MM.1S (cell line): ENCODE measurements at places on chromosomes 6 and 20.
A peak's percentile ranks its signal among the peaks of the same experiment; 100 is the strongest.

DNA sequence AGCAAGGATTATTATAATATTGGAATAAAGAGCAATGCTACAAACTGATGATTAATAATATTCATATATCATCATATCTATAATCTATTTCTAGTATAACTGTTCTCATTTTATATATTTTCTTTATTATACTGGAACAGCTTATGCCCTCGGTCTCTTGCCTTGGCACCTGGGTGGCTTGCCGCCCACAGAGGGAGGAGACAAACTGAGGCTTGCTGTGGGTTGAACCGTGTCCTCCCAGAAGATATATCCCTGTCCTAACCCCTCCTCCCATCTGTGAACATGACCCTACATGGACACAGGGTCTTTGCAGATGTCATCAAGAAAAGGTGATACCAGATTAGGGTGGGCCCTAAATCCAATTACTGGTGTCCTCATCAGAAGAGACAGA is 4.7 kb downstream of the RNASET2 start:
- no peak for DNase-seq
- H3K4me1 ChIP-seq: peaks cover 15% of the 10 kb centered on the region
- no peaks in the 10 kb centered on the region for H3K36me3 ChIP-seq
- peak overlapping the region; percentile 100; the same call in 1 of the 2 replicates for H3K27ac ChIP-seq

GRCh38 chr20:34927736-34928135 is 27.9 kb downstream of the GSS start:
- H3K4me3 ChIP-seq: no peak overlapping the region
- H3K36me3 ChIP-seq: no peaks in the 10 kb centered on the region
- 0 out of 2 replicates have a peak, but pooled peaks cover 7% of the 10 kb centered on the region for H3K4me1 ChIP-seq
- H3K27ac ChIP-seq: no peak overlapping the region
- DNase-seq: no peak
- H3K27me3 ChIP-seq: no peaks in the 10 kb centered on the region

DNA sequence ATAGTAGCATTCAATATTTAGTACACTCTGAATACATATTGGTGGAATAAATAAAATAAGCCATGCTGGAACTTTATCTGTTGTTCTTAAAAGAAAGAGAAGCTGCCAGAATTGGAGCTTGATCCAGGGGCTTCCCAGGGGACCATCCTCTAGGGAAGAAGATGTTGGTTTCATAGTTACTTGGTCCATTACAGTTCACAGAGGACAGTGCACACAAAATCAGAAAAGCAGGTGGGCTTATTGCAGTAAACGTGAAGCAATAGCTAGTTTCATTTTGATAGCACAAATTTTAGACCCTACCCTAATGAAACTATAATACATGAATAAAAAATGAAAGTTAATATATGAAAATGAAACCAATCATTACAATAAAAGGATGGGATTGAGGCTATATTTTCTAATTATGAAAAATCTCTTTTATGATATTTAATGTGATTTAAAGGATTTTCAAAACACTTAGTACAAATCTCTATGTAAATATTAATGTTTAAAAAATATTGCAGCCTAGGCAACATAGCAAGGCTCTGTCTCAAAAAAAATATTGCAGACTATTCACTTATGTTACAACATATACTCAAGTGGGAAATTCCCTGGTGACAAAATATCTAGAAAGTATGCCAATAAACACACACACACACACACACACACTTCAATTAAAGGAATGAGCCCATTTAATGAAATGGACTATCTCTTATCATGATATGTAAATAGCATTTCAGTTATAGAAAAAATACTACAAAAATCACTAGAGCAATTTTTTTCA is 227.0 kb upstream of the MARCKS start:
- H3K27ac ChIP-seq: peak overlapping the region; percentile 98
- peaks cover 84% of the 10 kb centered on the region for H3K4me1 ChIP-seq
- peak overlapping the region; percentile 59; the same call in 1 of the 2 replicates for H3K4me3 ChIP-seq
- DNase-seq: no peak
- H3K36me3 ChIP-seq: no peaks in the 10 kb centered on the region

- H3K36me3 ChIP-seq: no peaks in the 10 kb centered on the region
- no peak overlapping the region for H3K27ac ChIP-seq
- no peak overlapping the region for H3K4me3 ChIP-seq
- no peak for DNase-seq
Measured at GRCh38 chr6:18179770-18180356, 24.6 kb downstream of the KDM1B start.

DNA sequence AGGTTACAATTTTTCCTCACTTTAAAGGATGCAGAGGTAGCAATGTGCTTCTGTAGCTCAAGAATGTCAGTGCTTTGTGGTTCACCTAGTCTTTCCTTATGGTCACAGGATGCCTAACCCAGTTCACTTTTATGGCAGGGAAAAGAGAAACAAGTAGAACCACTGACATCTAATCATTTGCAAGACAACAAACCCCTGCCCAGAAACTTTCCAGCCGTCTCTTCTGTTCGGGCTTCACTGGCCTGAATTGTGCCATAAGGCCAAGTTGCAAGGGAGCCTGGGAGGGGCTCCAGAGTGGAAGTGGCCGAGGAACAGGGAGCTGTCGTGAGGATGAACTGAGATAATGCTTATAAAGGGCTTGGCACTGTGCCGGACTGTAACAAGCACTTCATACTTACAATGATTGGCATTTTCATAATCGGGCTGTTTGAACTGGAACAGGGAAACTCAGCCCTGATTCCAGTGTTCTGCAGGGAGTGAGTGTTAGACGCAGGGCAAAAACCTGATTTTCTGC is 212.6 kb downstream of the BCAS1 start:
- no peaks in the 10 kb centered on the region for H3K36me3 ChIP-seq
- no peak overlapping the region for H3K4me3 ChIP-seq
- H3K4me1 ChIP-seq: no peaks in the 10 kb centered on the region; the same call in 1 of the 2 replicates
- DNase-seq: no peak
- H3K27ac ChIP-seq: no peak overlapping the region
- H3K27me3 ChIP-seq: no peaks in the 10 kb centered on the region

DNA sequence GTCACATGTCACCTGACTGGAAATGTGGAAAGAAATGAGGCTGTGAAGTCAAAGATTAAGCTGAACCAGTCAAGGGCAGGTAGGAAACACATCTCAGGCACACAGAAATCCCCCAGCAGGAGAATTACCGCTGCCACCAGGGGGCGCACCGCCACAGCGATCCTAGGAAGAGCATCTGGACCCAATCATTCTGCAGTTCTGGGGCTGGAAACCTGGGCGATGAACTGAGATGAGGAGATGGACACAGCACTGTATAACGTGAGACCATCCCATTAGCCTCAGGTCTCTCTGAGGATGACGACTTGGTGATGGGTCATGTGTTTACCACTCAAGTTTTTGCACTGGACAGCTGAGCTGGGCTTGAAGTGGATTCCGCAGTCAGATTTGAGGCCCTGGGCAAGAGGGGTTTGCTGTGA is 6.5 kb upstream of the SLC24A3 start:
- no peak overlapping the region for H3K4me3 ChIP-seq
- DNase-seq: peak; percentile 66
- no peak overlapping the region for H3K27ac ChIP-seq

GRCh38 chr6:26304797-26305640 is 60.0 kb upstream of the BTN3A2 start:
- H3K4me3 ChIP-seq: peak overlapping the region; percentile 40
- no peaks in the 10 kb centered on the region for H3K27me3 ChIP-seq
- no peaks in the 10 kb centered on the region for H3K36me3 ChIP-seq
- H3K4me1 ChIP-seq: peaks cover 17% of the 10 kb centered on the region

- DNase-seq: no peak
- H3K27ac ChIP-seq: no peak overlapping the region
- H3K4me1 ChIP-seq: no peaks in the 10 kb centered on the region
- H3K27me3 ChIP-seq: no peaks in the 10 kb centered on the region
- H3K36me3 ChIP-seq: no peaks in the 10 kb centered on the region
- no peak overlapping the region for H3K4me3 ChIP-seq
Measured at GRCh38 chr6:38476888-38477287, 162.8 kb downstream of the BTBD9 start.

DNA sequence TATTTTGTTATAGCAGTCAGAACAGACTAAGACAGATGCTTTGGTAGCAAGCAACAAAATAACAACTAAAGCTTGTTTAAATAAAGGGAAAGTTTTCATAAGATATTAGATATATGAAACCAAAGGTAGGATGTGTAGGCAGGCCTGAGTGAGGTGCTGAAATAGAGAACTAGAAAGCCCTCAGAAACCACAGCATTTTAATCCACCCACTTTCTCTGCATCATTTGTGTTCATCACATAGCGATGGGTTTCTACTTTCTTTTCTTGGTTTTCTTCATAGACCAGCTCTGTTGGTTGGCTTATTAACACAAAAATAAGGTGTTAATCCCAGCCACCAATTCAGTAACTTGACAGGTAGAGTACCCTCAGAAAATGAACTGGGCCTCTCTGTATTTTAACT is 58.6 kb downstream of the RPS12 start:
- H3K27me3 ChIP-seq: peaks cover 73% of the 10 kb centered on the region
- no peaks in the 10 kb centered on the region for H3K36me3 ChIP-seq
- no peak overlapping the region for H3K27ac ChIP-seq
- peak; percentile 60 for DNase-seq
- H3K4me1 ChIP-seq: no peaks in the 10 kb centered on the region

- H3K27me3 ChIP-seq: no peaks in the 10 kb centered on the region
- no peak overlapping the region for H3K27ac ChIP-seq
- H3K4me3 ChIP-seq: no peak overlapping the region
- DNase-seq: peak; percentile 11
Measured at GRCh38 chr6:94074764-94075163, 655.4 kb upstream of the EPHA7 start.

DNA sequence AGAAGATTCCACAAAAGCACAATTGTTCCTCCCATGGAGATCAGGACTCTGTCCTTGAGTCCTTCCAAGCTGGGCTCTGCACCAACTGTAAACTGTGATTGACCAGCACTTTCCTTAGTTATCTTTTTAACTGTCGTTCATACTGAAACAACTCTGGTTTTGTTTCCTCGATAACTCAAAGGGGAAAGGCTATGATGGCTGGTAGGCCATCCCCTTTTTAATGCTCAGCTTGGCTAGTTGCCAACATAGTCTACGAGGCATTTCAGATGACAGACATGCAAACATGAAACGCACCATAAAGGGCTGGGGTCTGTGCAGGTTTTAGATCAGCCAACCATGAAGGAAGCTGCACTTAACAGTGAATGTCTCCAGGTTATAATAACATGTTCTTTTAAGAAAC is 497.1 kb upstream of the ARID1B start:
- no peaks in the 10 kb centered on the region for H3K36me3 ChIP-seq
- peak overlapping the region; percentile 100 for H3K27ac ChIP-seq
- DNase-seq: peak; percentile 83
- H3K27me3 ChIP-seq: no peaks in the 10 kb centered on the region
- H3K4me1 ChIP-seq: peaks cover 36% of the 10 kb centered on the region
- H3K4me3 ChIP-seq: peak overlapping the region; percentile 34; the same call in 1 of the 2 replicates

GRCh38 chr6:37020381-37020780 is 14.9 kb downstream of the FGD2 start:
- H3K4me3 ChIP-seq: no peak overlapping the region
- H3K4me1 ChIP-seq: peaks cover 24% of the 10 kb centered on the region

DNA sequence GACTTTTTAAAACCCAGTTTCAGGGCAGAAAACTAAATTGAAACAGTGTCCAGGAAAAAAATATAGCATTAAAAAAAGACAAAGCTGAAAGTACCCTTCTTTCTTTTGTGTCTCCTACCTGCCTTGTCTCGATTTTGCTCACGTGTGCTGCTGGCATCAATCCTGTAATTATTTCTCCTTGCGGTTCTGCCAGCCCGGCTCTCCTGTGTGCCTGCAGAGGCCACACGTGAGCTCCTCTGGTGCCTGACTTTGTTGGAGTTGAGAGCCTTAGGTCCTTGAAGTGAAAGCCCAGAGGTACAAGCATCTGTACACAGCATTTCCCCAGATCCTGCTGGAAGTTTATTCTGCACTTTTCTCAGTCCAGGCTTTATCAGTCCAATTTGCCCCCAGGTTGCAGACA is 36.5 kb downstream of the GHRH start:
- no peak overlapping the region for H3K27ac ChIP-seq
- H3K4me3 ChIP-seq: no peak overlapping the region
- H3K27me3 ChIP-seq: no peaks in the 10 kb centered on the region
- H3K36me3 ChIP-seq: peaks cover 35% of the 10 kb centered on the region
- DNase-seq: no peak
